Left renal pelvis (tissue), 4 donors: ENCODE measurements at places on chromosomes 2 and 18.

GRCh38 chr2:129554373-129554772 is 425.1 kb upstream of the RAB6C start:
- DNase-seq = no peak

DNA sequence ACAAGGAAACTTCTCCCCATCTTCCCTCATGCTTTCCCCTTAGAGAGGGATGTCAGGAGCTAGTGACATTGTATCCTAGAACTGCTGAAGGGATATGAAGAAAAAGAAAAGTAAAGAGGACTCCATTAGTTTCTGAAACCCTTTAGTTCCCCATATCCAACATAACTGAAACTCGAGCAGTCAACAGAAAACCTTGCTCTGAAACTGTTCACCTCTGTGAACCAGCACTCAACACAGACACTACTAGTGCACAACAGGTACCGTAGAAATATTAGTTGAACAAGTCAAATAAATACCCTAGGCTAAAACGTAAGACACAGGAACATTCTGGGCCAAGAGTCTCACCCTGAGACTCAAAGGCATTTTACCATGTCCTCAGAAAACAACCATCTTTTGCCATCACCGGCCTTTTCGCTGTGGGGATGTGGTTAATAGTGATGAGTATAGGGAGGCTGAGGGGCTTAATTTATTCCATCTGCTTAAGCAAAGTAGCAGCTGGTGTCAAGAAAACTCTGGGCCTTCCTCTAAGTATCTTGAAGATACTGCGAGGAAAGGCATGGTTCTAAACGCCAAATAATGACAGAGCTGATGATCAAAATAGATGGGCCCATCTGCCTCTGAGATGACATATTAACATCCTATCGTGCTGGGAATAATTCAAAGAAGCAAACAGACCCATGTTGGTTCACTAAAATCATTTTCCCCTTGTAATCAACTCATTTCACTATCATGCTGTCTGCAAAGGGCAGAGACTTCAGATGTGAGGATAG is 156.8 kb downstream of the STK39 start:
- DNase-seq = no peak

DNA sequence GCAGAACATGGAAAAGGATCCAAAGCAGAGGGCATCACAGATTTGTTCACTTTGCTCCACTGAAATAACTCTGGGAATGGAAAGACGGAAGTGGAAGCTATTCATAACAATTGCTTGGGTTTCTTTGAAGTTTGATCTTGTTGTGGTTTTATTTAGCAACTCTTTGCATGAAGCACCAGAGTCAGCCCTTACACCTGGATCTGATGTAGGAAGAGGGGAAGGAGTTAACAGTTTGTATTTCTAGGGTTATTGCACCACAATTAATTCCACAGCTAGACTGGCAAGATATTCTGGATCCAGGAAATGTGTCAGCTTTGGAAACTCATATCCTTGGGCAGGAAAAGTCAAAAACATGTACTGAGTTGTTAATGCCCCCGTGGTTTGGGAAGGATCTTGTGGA is 1143.4 kb downstream of the CNTNAP5 start:
- no peak for DNase-seq

DNA sequence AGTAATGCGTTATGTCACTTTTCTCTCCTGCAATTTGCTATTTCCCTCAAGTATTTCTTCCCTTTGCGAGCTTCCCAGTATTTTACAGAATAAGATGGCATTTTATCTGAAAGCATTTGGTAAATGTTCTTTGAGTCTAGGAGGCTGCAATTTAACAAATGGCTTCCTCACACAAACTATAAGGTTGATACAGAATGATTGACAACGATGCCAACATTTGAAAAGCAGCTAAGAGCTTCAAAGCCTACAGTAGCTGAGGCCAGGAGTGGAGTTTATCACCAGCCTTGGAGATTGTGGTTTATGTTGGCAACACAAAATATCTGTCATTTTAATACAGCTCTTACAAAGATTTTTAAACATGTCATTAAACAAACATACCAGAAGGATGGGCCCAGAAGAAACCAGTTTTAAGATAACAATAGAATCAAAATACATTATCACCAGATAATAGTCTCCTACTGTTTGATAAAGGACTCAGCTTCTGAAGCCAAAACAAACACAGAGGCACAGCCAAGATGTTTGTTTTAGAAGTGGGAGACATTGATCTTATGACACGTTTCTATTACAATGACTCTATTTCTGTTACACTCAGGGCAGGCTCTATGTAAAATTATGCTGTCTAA is 711.4 kb upstream of the ACVR2A start:
- no peak for DNase-seq

GRCh38 chr18:35580701-35581539 is 620 bp upstream of the GALNT1 start:
- no peak for DNase-seq

DNA sequence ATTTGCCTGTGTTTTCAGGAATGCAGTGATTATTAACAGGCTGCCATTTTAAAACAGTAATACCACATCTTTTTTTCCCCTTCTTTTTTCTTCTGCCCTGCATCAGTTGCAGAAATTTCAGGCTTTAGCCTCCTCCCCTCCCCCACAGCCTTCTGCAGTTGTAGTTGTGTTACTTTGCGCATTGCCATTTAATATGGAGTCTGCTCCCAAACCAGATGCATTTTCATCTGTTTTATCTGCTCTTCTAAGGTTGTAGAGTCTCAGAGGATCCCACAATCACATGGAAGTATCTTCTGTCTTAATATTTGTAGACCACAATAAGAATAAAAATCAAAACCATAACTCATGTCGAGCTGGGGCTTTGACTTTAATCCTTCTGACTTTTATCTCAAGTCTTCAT is 3.8 kb downstream of the ASXL3 start:
- no peak for DNase-seq

DNA sequence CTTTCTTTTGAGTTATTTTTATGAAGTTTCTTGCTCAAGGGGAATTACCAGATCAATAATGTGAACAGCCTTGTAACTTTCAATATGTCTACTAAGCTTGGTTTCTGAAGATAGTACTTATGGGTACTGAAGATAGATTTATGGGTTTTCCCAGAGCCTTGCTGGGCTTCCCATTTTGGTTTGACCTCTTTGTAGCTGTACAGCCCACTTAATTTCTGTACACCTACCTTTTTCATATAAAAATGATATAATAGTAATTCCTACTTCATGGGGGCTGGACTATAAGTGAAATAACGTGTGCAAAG is 22.2 kb downstream of the IL1R2 start:
- DNase-seq = no peak

DNA sequence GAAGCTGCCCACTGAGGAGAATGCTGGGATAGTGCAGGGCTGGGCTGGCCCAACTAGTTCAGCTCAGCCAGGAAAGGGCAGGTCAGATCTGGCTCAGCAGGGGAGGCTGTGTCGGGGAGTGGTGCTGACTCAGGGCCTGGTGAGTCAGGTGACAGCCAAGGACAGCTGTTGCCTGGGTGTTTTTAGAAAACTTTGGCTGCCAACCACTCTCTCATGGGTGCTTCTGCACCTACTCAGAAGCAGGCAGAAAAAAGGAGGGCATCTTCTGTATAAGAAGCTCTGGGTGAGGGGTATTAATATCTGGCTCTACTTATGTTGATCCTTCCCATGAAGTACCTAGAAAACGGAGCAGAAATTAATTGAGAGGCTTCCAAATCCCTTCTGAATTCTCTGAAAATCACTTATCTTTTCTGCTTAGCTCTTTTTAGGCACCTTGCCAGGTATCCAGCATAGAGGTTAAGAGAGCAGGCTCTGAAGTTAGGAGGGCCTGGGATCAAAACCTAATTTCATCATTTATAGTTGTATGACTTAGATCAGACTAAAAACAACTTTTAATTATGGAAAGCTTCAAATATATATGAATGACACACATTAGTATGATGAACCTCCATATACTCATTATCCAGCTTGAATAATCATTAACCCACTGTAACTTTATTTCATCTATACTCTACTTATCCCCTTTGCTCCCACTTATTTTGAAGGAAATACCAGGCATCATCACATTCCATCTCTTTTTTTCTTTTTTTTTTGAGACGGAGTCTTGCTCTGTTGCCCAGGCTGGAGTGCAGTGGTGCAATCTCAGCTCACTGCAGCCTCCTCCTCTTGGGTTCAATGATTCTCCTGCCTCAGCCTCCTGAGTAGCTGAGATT is 15.5 kb upstream of the RAB10 start:
- DNase-seq = no peak

DNA sequence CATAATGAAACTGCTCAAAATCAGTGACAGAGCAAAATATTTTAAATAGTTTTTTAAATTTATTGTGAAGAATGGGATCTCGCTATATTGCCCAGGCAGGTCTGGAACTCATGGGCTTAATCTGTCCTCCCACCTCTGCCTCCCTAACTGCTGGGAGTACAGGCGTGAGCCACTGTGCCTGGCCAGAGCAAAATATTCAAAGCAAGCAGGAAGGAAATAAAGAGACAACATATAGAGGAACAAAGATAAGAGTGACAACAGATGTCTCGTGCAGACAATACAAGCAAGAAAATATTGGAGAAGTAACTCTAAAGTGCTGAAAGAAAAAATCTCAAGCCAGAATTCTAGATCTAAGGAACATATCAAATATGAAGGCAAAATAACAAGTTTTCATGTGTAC is 5.0 kb upstream of the SCLY start:
- no peak for DNase-seq

DNA sequence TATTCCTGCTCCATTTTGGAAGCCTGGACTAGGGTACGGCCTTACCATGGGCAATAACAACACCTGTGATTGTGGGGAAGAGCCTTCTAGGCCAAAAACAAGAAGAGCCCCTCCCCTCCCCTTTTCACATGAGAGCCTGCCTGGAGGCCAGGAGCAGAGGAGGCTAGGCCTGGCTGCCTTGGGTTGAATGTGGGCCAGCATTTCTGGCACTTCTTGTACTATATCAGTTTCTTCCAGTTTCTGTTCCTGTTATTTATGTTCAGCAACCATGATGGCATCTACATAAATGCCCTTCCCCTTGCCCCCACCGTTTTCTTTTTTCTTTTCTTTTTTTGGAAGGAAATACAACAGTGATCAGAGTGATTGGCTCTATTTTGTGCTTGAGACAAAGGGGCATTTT is 58.4 kb downstream of the KCTD18 start:
- DNase-seq = no peak

GRCh38 chr2:175829741-175830140 is 172.3 kb downstream of the LNPK start:
- no peak for DNase-seq

- DNase-seq = no peak
Observed at GRCh38 chr2:43448011-43448821, 147.6 kb downstream of the THADA start.

DNA sequence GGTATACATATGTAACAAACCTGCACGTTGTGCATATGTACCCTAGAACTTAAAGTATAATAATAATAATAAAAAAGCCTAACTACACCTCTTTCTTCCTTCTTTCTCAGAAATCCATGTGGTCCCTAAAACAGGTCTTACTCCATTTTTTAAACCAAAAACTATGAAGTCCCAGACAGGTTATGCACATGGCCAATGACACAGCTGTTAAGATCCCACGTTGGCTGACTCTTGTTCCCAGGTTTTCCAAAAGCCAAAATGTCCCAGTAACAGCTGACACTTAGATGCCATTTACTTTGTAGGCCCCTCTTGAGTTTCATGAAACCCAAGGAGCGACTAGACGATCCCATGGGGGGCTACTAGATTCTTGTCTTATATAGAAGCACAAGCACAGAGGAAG is 97.0 kb downstream of the KCNF1 start:
- no peak for DNase-seq

DNA sequence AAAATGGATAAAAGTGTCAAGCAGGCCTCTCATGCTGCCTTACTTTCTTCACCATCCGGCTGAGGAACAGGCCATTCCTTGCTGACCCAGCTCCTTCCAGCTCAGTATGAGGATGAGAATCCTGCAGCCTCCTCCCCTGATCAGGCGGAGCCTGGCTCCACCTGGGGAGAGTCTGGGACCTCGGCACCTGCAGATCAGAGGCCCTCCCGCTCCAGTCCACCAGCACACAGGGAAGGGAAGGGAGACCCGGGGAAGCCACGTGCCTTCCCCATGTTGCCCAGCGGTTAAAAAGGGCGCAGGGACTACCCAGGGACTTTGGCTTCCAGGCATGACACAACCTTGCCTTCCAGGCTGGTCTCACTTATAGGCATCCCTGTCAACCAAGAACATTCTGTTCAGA is 172.0 kb downstream of the NDUFA10 start:
- no peak for DNase-seq

DNA sequence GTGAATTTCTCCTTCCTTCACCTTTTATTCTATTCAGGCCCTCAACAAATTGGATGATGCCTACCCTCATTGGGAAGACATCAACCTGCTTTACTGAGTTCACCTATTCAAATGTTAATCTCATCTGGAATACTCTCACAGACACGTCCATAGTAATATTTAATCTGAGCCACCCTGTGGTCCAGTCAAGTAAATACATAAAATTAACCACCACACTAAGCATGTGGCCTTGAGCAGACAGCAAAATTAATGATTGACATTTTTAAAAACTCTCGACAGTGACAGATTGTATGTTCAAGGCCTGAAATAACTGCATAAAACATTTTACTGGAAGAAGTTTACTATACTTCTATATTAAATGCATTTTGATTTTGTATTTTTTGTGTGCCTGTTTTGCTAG is 540.6 kb upstream of the GCFC2 start:
- no peak for DNase-seq

DNA sequence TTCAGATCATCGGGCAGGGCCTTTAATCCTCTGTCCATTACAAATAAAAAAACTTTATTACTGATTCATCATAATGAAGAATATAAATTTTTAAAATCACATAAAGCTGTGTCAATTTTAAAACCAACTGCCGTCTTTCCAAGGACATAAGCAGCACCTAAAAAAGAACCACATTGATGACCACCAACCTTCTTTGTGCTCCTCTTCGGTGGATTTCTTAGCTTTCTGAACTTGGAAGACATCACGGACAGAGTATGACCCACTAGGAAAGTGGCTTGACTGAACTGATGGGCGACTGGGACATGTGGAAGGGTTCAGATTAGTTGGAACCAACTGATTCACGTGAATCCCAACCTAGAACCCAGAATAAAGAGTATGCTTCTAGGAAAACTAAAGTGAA is 68.9 kb downstream of the EIF5B start:
- no peak for DNase-seq

DNA sequence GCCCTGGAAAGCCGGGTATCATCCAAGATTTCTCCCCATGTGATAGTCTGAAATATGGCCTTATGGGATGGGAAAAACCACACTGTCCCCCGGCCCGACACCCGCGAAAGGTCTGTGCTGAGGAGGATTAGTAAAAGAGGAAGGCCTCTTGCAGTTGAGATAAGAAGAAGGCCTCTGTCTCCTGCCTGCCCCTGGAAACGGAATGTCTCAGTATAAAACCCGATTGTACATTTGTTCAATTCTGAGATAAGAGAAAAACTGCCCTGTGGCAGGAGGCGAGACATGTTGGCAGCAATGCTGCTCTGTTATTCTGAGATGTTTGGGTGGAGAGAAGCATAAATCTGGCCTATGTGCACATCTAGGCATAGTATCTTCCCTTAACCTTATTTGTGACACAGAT is 26.8 kb downstream of the RUFY4 start:
- DNase-seq = no peak
